ENCODE measurements at places on chromosomes 1 and 21. TPM values are rescaled to one million over a fixed set of nuclear protein-coding genes. Genes with fewer than 3 reads are reported as not detected.

- DNase-seq, result no peak
- no peak overlapping the region for H3K4me3 ChIP-seq
- peaks cover 8% of the 10 kb centered on the region for H3K4me1 ChIP-seq
- H3K27me3 ChIP-seq, result no peaks in the 10 kb centered on the region
These were observed 1.0 kb downstream of the RNF223 start for GRCh38 chr1:1072849-1073742.

GRCh38 chr1:186112280-186112679, 262.8 kb downstream of the TPR start:
- no peaks in the 10 kb centered on the region for H3K27me3 ChIP-seq
- H3K36me3 ChIP-seq, result no peaks in the 10 kb centered on the region
- H3K4me3 ChIP-seq, result no peak overlapping the region

GRCh38 chr1:31926853-31927660, 11.1 kb downstream of the PTP4A2 start:
- H3K4me3 ChIP-seq, result peak overlapping the region; percentile 61
- H3K36me3 ChIP-seq, result peaks cover 54% of the 10 kb centered on the region
- no peaks in the 10 kb centered on the region for H3K27me3 ChIP-seq
- DNase-seq, result peak; percentile 29
- peaks cover 86% of the 10 kb centered on the region for H3K4me1 ChIP-seq

DNA sequence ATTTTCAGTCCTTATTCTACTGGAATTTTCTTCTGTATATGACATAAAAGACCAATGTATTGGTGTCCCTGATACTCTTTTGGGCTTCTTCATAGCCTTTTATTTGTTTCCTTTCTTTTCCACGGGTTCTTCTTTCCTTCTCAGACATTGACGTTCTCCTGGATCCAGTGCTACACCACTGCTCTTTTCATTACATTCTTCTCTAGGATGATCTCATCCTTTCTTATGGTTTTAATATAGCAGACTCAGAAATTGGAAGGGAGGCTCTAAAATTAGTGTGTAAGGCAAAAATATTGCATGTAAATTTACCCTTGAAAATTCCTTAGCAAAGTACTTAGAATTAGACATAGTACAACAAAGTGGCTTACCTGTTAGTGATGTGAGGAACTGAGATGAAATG, 65.3 kb downstream of the SELENOF start:
- no peak overlapping the region for H3K4me3 ChIP-seq
- no peaks in the 10 kb centered on the region for H3K4me1 ChIP-seq
- H3K27ac ChIP-seq, result no peak overlapping the region
- H3K27me3 ChIP-seq, result peaks cover 3% of the 10 kb centered on the region
- no peak for DNase-seq

- H3K4me1 ChIP-seq, result peaks cover 6% of the 10 kb centered on the region
- H3K36me3 ChIP-seq, result no peaks in the 10 kb centered on the region
- no peak overlapping the region for H3K27ac ChIP-seq
These were observed 655 bp downstream of the COL6A1 start for GRCh38 chr21:45982092-45982757.

DNA sequence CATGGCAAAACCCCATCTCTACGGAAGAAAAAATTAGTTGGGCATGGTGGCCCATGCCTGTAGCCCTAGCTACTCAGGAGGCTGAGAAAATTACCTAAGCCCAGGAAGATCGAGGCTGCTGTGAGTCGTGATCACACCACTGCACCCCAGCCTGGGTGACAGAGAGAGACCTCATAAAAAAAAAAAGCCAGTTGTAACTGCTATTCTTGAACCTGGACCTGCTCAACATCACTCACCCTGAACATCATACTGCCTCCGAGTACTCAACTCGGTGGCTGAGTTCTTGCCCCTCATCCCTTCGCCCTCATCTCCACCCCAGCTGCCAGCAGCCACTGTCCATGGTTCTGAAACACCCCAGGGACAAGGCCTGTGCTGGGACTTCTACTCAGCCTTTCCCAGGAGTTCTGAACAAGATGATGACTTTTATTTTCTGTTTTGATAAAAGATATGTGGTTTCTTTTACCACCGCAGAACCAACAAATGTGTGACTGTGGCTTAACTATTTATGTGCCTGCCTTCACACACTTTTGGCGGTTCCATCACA, 5.4 kb upstream of the DISP3 start:
- peaks cover 19% of the 10 kb centered on the region for H3K27me3 ChIP-seq
- H3K36me3 ChIP-seq, result no peaks in the 10 kb centered on the region

DNA sequence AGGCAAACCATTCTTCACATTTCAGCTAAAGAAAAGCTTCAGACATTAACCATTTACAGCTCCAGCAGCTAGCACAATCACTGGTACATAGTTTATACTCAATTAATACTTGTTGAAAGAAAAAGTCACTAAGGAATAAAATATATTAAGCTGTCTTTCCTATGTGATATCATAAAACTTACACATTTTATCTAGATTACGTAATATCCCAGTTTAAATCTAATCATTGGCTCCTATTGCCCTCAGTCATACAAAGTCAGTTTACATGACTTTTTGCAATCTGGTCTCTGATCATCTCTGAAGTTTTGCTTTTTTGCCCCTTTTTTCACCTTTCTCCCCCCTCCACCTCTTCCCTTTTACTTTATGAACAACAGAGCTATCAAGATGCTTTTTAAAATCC, 8.5 kb upstream of the PRRC2C start:
- H3K27ac ChIP-seq, result no peak overlapping the region
- H3K4me3 ChIP-seq, result no peak overlapping the region
- H3K4me1 ChIP-seq, result peaks cover 3% of the 10 kb centered on the region
- no peaks in the 10 kb centered on the region for H3K36me3 ChIP-seq
- DNase-seq, result no peak

- peaks cover 2% of the 10 kb centered on the region for H3K27me3 ChIP-seq
- no peak overlapping the region for H3K4me3 ChIP-seq
- peaks cover 42% of the 10 kb centered on the region for H3K36me3 ChIP-seq
- no peak overlapping the region for H3K27ac ChIP-seq
- no peak for DNase-seq
- H3K4me1 ChIP-seq, result peaks cover 5% of the 10 kb centered on the region
These were observed 12.3 kb downstream of the ZNF436 start for GRCh38 chr1:23357138-23357908.

GRCh38 chr1:185486346-185486745, 169.3 kb upstream of the IVNS1ABP start:
- peaks cover 2% of the 10 kb centered on the region for H3K36me3 ChIP-seq
- no peak for DNase-seq
- no peak overlapping the region for H3K27ac ChIP-seq

GRCh38 chr1:223772771-223773160, 60.4 kb downstream of the CAPN2 start:
- no peak overlapping the region for H3K4me3 ChIP-seq
- no peak overlapping the region for H3K27ac ChIP-seq
- DNase-seq, result no peak
- peaks cover 21% of the 10 kb centered on the region for H3K4me1 ChIP-seq
- peaks cover 72% of the 10 kb centered on the region for H3K36me3 ChIP-seq

- peaks cover 28% of the 10 kb centered on the region for H3K27me3 ChIP-seq
- H3K27ac ChIP-seq, result peak overlapping the region; percentile 69
- peaks cover 61% of the 10 kb centered on the region for H3K4me1 ChIP-seq
- peak; percentile 63 for DNase-seq
- H3K4me3 ChIP-seq, result peak overlapping the region; percentile 55
These were observed 18.3 kb upstream of the IFNGR2 start for GRCh38 chr21:33384841-33385331.

- DNase-seq, result no peak
- no peak overlapping the region for H3K4me3 ChIP-seq
- no peaks in the 10 kb centered on the region for H3K36me3 ChIP-seq
- no peak overlapping the region for H3K27ac ChIP-seq
- H3K27me3 ChIP-seq, result peaks cover 11% of the 10 kb centered on the region
These were observed 215.5 kb upstream of the VAMP3 start for GRCh38 chr1:7555391-7556185.

- DNase-seq, result no peak
- no peaks in the 10 kb centered on the region for H3K4me1 ChIP-seq
- peaks cover 14% of the 10 kb centered on the region for H3K27me3 ChIP-seq
These were observed 80.6 kb upstream of the LAMC2 start for GRCh38 chr1:183105449-183105848.

GRCh38 chr1:200438911-200439310, 29.1 kb upstream of the ZNF281 start:
- no peak for DNase-seq
- no peak overlapping the region for H3K27ac ChIP-seq
- no peak overlapping the region for H3K4me3 ChIP-seq
- no peaks in the 10 kb centered on the region for H3K36me3 ChIP-seq
- no peaks in the 10 kb centered on the region for H3K27me3 ChIP-seq

GRCh38 chr1:231073331-231073730, 33.3 kb upstream of the FAM89A start:
- H3K27ac ChIP-seq, result no peak overlapping the region
- no peaks in the 10 kb centered on the region for H3K36me3 ChIP-seq
- H3K27me3 ChIP-seq, result no peaks in the 10 kb centered on the region
- DNase-seq, result no peak

- H3K27ac ChIP-seq, result no peak overlapping the region
- peak; percentile 31 for DNase-seq
- H3K27me3 ChIP-seq, result peaks cover 49% of the 10 kb centered on the region
- no peak overlapping the region for H3K4me3 ChIP-seq
These were observed 22.7 kb downstream of the PAX7 start for GRCh38 chr1:18653367-18653766.

DNA sequence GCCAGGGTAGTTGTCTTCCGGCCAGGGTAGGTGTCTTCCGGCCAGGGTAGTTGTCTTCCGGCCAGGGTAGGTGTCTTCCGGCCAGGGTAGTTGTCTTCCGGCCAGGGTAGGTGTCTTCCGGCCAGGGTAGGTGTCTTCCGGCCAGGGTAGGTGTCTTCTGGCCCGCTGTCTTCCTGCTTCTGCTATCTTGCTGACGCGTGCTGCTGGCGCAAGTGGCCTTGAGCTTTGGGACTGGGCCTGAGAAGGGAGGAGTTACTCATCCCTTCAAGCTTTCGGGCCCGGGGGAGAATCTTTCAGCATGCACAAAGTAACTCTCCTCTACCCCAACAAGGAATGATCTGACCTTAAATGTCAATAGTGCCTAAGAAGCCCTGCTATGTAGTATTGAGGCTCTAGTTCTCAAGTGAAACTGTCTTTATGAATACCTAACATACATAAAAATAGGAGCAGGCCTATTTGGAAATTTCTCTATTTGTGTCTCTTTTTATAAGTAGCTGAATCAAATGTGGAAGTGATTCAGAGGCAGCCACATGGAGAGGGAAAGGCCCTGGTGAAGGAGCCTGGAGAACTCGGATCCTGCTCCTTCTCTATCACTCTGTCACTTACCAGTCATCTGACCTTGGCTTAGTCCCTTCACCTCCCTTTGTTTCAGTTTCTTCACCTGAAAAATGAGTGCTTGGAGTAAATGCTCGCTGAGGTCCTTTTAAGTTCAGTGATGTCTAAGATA, 65.6 kb downstream of the RGL1 start:
- peaks cover 13% of the 10 kb centered on the region for H3K4me1 ChIP-seq
- H3K36me3 ChIP-seq, result peaks cover 2% of the 10 kb centered on the region
- H3K27ac ChIP-seq, result no peak overlapping the region
- DNase-seq, result no peak
- no peak overlapping the region for H3K4me3 ChIP-seq

DNA sequence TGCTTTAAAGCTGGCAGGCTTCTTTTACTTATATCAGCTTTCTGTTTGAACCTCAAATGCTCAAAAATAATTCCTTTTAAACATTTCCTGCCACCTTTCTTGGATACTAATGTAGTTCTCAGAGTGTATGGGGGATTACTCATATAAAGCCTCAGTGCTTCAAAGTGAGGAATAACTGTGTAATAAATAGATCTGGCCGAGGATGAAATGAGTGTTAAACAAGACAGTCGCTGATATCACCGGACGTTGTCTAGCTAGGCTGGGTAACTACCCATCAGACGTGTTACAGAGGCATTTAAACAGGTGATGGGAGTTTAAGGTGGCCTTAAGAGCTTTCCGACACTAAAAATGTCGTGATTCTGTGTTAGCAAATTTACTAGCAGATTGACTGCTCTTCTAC, 53.1 kb downstream of the VANGL2 start:
- DNase-seq, result no peak
- no peaks in the 10 kb centered on the region for H3K27me3 ChIP-seq
- peaks cover 2% of the 10 kb centered on the region for H3K36me3 ChIP-seq
- peak overlapping the region; percentile 29 for H3K4me3 ChIP-seq
- peaks cover 39% of the 10 kb centered on the region for H3K4me1 ChIP-seq

DNA sequence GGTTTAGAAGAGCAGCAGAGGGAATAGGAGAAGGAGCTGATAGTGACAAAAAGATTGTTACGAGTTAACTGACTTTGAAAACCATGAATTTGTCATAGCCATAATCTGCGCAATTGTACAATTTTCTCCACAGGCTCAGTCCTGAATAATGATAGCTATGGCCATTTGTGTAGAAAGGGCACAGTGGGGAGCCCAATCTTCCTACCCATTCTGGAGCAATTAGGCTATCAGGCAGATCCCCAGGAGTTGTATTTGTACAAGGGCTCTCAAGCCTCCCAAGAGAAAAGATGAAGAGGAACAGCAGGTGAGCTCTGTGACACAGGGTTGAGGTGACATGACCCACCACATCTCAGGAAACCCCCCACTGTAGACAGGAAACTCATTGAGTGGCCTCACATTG, 42.1 kb upstream of the SAMD13 start:
- H3K4me1 ChIP-seq, result no peaks in the 10 kb centered on the region
- H3K27me3 ChIP-seq, result no peaks in the 10 kb centered on the region
- H3K27ac ChIP-seq, result no peak overlapping the region

GRCh38 chr21:36255663-36256062, 64.3 kb upstream of the MORC3 start:
- H3K4me3 ChIP-seq, result no peak overlapping the region
- DNase-seq, result no peak
- H3K27me3 ChIP-seq, result no peaks in the 10 kb centered on the region

- H3K4me1 ChIP-seq, result peaks cover under 1% of the 10 kb centered on the region
- H3K27ac ChIP-seq, result no peak overlapping the region
- H3K36me3 ChIP-seq, result peaks cover 4% of the 10 kb centered on the region
- DNase-seq, result no peak
- no peak overlapping the region for H3K4me3 ChIP-seq
These were observed 183.6 kb upstream of the RAB4A start for GRCh38 chr1:229087339-229087738.

Gene FLG2
- not detected for total RNA-seq

Gene S1PR1
- 72.8 TPM for total RNA-seq

Gene FHAD1
- total RNA-seq, result 0.55 TPM

Gene PRAMEF33
- total RNA-seq, result not detected

Gene CYP4B1
- total RNA-seq, result not detected

Gene ESPN
- 1.0 TPM for total RNA-seq

Gene TLR5
- 0.44 TPM for total RNA-seq

Gene SPRR1A
- not detected for total RNA-seq

Gene PTPN22
- total RNA-seq, result 74.8 TPM

Gene MEX3A
- total RNA-seq, result 0.05 TPM

Gene CC2D1B
- total RNA-seq, result 53.3 TPM

Gene GPR153
- total RNA-seq, result 0.99 TPM

Gene SDC3
- total RNA-seq, result not detected

Gene CLIC6
- 0.21 TPM for total RNA-seq

Gene ANKRD65
- not detected for total RNA-seq

Gene EPHB2
- total RNA-seq, result not detected

Gene KCNJ15
- not detected for total RNA-seq

Gene MROH9
- not detected for total RNA-seq
